ENCODE measurements at places on chromosomes 3 and 15.
A peak's percentile ranks its signal among the peaks of the same experiment; 100 is the strongest.

GRCh38 chr3:197545571-197545970 lies 10.2 kb downstream of the BDH1 start:
- no peak for DNase-seq

DNA sequence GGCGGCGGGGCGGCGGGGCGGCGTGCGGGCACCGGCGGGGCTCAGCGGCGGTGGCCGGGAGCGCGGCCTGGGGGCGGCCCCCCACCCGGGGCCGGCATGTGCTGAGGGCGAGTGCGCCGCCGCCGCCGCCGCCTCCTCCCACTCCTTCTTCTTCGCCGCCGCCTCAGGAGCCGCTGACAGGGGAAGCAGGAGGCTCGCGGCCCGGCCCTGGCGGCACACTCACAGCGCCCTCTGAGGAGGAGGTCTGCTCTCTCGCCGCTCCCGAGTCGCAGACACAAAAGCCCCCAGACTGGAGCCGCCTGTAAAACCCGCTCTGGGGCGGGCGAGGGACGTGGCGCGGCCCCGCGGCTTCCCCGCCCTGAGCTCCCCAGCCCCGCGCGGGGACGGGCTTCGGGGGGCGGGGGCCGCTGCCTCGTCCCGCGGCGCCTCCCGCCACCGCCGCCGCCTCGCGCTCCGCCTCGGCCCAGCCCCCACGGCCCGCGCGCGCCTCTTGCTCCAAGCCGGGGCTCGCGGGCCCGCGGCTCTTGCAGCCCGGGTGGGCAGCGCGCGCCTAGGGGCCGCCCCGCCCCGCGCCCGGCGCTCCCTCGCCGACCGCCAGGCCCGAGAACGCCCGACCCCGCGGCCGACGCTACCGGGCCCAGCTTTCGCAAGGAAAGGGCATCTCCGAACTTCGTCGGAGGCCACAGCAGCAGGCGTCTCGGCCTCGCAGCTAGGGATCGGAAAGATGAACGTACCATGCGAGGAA lies at the start of gene PYGO1:
Gene PYGO1, minus strand, starts transcription at position 276 of the 745 bp plus-strand sequence. CDS start 462 bp downstream, outside the sequence.
- peak; percentile 82 for DNase-seq

DNA sequence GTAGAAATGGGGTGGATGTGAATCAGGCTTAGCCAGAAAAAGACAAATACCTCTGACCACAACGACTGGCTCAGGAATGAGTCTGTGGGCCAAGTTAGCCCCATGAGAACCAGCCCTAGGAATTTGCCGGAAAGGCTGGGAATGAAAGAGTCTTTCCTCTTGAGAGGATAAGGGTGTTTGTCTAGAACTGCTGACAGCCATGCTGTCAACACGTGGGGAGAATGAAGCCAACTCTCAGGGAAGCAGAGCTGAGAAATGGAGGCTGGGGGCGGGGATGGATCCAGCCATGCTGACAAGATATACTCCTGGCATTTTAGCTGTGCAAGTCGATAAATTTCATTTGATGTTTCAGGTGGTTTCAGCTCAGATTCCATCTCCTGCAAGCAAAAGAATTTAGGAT lies 10.6 kb upstream of the SLC6A1 start:
- DNase-seq: no peak

GRCh38 chr3:17078926-17079465 lies 194.2 kb downstream of the PLCL2 start:
- DNase-seq: no peak

DNA sequence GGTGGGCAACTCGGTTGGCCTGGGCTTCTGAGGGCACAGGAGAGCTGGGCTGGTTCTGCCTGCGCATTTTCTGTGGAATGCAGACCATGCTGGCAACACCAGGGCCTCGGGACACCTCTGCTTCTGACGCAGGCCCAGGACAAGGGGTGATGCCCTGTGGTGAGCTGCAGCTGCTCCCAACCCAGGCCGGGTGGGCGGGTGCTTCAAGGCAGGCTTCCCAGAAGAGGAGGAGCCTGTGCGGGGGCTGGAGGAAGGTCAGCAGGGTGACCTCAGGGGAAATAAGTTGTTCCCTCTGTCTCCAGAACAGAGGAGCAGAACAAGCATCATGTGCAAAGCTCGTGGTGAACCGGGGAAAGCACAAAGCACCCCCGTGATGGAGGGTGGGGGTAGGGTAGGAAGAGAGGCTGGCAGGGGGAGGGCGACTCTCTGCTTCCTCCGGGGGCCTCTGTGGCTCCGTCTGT lies 11.0 kb upstream of the PLXNA1 start:
- no peak for DNase-seq

GRCh38 chr3:46709721-46710120 lies 7.9 kb downstream of the PRSS50 start:
- no peak for DNase-seq

DNA sequence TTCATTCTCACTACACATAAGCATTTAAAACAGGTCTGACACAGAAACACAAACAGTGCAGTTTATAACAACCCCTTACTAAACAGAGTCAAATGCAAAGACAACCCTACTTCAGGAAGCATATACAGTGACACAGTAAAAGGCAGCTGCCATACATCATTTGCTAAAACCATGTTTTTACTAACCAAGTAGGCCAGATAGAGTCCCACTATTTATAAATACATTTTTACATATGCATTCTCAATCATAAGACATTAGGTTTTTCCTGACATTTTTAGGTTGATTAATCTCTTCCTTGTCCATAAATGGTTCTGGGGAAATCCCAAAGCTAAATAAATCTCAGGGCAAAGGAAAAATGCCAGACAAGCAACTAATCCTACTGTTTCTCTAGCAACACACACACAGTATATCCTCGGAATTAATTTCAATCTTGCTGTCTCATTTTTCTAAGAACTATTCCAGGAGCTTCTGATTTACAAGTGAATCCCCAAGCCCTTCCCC lies 39.0 kb downstream of the CHAC1 start:
- DNase-seq: no peak

GRCh38 chr15:29465816-29466215 lies 196.2 kb upstream of the NSMCE3 start:
- no peak for DNase-seq

DNA sequence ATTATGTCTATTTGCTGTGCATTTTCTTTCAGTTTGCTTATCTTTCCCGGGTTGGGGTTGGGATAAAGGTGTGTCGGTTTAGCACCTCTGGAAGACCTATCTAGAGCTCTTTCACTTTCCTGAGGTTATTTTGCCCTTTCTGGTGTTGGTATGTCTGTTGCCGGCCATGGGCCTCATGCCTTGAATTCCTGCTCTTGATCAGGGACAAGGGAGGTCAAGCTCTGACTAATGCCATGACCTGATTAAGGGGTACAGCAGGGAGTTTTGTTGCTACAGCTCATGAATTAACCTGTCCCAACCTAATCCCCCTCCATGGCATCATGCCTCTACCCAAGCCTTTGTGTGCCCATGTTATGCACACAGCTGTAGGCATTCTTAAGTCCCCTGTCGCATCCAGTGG lies 70.5 kb upstream of the GOLGA6B start:
- DNase-seq: no peak

DNA sequence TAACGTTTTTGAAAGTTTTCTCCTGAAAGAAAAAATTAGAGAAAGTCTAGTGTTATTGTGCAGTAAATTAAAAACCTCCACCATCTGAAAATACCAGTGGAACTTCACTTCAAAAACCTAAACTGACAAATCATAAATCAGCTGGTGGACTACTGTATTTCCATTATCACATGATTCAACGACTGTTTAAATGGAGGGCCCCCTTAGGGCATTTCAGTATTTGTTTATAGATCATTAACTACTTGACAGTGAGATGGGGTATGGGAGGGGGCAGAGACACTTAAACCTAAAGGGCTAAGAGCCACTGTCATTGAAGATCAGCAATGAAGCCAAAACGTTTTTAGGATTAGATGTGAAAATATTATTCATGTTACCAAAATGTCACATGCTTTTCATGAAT lies 8.8 kb upstream of the C15orf61 start:
- no peak for DNase-seq

- no peak for DNase-seq
These were observed 33.4 kb upstream of the MUC13 start for GRCh38 chr3:124967964-124968363.

DNA sequence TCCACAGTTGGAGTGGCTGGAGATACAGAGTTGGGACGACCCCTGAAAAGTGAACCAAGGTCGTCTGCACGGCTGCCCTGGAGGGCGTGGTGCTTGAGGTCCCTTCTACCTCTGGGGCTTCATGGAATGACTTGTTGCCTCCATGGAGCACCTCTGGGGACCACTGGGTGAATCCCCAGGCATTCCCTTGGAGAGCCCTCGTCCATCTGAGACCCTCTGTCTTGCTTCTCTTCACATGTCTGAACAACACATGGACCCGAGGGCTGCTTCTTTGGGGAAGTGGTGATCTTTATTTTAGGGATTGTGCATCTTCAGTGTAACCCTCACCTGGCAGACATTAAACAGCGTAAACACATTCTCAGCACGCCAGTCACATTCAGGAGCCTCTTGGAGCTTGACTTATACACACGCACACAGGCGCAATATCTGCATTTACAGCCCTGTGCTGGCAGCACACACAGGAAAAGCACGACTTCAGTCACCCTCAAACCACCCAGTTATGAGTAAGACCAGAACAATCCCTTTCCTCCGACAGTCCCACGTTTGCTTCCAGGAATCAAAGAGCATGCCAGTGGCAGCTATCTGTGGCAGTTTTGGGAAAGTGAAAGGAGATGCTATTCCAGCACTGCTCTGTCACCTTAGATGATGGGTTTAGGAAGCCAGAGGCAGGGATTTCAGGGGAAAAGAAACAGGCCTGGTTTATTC lies 12.6 kb downstream of the FAM107A start:
- DNase-seq: no peak

GRCh38 chr15:98226578-98226977 lies 266.1 kb downstream of the ARRDC4 start:
- no peak for DNase-seq

- DNase-seq: no peak
These were observed 408.2 kb downstream of the LPP start for GRCh38 chr3:188562144-188562543.

DNA sequence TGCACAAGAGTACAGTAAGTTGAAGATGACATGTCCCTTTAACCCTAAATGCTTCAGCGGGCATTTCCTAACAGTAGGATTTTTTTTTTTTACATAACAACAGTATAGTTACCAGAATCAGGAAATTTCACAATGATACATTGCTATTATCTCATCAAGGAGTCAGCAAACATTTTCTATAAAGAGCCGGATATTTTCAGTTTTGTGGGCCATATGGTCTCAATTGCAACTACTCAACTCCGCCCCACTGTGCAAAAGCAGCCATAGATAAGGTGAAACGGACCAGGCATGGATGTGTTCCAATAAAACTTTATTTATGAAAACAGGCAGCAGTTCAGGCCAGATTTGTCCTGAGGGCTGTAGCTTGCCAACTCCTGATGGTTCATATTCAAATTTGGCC lies 130.6 kb downstream of the SMAD6 start:
- no peak for DNase-seq

DNA sequence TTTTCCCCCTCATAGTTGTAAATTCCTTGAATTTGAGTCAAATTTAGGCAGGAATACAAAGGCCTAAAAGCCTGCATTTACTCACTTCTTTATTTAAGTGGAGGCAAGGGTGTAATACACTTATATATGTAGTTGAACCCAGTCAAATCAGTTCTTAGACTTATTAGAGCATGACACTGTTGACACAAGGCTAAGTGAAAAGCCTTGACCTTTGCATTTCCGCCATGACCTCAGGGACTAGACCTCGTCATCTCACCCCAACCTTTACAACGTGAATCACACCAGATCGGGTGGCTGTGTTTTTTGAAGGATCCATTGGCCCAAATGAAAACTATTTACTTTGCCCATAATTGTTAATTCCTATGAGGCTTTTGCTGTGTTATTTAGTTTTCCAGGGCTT lies 774.4 kb downstream of the ROBO1 start:
- no peak for DNase-seq

- DNase-seq: no peak
These were observed 318.2 kb upstream of the TMCO5A start for GRCh38 chr15:37616215-37616614.

DNA sequence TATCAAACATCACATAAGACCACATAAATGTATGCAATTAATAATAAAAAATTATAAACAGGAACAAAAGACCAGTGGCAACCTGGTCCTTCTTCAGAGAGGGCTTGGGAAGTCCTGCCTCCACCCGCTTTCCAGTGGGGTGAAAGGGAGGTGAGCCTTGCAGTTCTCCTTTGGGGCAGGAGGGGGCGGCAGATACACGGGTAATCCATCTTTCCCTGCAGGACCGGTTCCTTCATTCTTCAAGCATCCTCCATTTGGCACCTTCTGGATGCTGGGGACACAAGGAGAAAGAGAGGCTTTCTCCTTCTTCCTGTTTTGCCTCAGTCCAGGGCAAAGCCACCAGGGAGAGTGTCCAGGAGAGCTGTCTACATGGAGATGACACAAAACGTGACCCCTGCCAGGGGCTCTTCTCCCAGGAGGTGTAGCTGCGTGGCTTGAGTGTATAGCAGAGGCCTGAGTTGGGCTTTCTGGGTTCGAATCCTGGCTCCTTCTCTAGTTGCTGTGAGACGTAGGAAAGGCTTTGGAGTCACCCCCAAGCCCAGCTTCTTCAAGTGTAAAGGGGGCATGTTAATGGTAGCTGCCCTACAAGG lies 23.2 kb downstream of the RPLP1 start:
- peak; percentile 80 for DNase-seq

DNA sequence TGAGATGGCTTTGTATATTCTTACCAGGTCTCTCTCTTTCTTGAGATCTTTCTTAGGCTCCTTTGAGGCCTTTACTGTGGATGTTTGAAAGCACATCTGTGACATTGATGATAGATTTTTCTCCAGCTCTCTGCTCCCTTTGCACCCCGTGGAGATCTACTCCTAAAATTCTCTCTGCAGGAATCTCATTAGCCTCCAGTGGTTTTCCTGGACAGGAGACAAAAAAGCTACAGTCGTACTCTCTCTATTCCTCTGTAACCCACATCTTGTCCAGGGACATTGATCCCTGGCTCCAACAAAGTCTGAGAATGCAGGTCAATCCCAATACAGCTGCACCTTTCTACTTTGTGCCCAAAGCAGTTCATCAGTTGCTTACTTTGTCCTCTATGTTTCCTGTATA lies 68.2 kb downstream of the RBMS3 start:
- no peak for DNase-seq

DNA sequence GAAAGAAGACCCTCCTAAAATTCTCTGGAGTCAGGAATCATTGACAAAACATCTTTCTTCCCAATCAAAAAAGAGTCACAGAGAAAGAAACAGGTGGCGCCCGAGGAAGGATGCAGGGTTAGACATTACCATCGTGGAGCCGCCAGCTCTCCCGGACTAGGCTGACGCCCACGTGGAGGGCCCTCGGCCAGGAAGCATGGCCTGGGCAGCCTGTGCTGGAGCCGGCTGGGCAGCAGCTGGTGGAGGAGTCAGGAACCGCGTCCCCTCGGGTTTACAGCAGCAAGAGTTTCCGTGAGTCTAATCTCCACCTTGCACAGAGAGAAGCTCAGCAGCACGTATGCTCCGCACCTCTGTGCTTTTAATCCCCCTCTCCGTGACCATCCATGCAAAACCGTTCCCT lies 533.7 kb upstream of the ATP11B start:
- DNase-seq: no peak

GRCh38 chr3:30324587-30324986 lies 281.8 kb upstream of the TGFBR2 start:
- no peak for DNase-seq

- DNase-seq: no peak
These were observed 195.6 kb downstream of the UBE3A start for GRCh38 chr15:25242957-25243799.

Measured in erythroblast (primary cell).